Activated CD4-positive, alpha-beta memory T cell treated with anti-CD3 and anti-CD28 coated beads, Interleukin-2, amount 10 ng/mL, durations not matched to agents 7 days and 5 days (primary cell): ENCODE measurements at places on chromosomes 2 and 18. TPM values are rescaled to one million over a fixed set of nuclear protein-coding genes. Genes with fewer than 3 reads are reported as not detected.

IL1F10 gene
- not detected for total RNA-seq

RAPGEF4 gene
- total RNA-seq: 0.40 TPM

SULT1C3 gene
- not detected for total RNA-seq

SCTR gene
- total RNA-seq: not detected

FAP gene
- total RNA-seq: not detected

LYPD1 gene
- total RNA-seq: not detected
